SW 1271 (cell line): ENCODE measurements at places on chromosomes 13 and 19.

DNA sequence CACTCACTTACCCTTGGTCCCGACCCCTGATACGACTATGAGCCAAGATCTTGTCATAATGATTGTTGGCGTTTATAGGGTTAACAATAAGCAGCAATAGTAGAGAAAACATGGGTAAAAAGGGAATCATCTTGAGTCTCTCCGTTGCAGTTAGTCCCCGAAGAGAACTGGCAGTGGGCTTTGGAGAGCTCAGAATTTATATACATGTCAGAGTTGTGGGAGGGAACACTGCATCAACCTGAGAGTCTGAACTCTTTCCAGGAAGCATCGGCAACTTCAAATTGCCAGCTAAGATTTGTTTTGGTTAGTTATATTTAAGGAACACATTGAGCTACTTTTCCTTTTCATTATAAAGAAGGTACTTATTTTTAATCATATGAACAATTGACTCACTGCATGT lies at the start of gene POSTN:
Gene POSTN (minus strand): TSS at position 172 of the 400 bp plus-strand sequence. CDS start 42 bp downstream, at position 130.
- DNase-seq = no peak

DNA sequence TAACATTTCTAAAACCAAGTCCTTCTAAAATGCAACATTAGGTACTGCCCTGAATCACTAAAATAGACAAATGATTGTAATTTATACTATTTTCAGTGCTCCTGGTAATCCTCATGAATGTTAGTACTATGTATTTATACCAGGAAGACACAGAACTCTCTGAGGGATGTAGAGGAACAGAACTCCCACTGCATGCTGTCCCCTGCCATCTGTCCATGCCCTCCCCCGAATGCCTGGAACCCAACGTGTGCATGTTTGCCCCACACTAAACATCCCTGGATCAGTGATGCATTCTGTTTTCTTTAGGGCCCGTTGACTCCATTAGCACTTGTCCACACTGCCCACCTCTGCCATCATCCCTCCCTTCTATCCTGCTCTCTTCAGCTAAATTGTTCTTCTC lies 26.5 kb downstream of the ENOX1 start:
- no peak for DNase-seq

DNA sequence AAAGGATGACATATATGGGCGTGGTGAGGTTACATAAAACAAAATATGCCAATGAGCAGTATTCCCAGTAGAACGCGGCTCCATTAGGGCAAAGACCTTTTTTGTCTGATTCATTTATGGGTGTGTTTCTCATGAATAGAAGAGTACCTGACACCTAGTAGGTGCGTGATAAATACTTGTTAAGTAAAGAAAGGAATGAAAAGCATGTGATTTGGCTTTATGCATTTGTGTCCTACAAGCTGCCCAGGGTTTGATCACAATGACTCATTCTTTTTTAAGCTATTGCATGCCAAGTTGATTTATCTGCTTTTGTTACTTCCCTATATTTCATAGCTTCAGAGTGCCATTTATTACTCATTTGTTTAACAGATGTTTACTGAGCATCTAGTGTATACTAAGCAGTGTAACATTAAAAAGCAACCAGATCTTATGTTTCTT lies 19.1 kb upstream of the KCTD4 start:
- DNase-seq = peak; percentile 60

- no peak for DNase-seq
These were observed 49.2 kb downstream of the STOML3 start for GRCh38 chr13:38941353-38941945.

DNA sequence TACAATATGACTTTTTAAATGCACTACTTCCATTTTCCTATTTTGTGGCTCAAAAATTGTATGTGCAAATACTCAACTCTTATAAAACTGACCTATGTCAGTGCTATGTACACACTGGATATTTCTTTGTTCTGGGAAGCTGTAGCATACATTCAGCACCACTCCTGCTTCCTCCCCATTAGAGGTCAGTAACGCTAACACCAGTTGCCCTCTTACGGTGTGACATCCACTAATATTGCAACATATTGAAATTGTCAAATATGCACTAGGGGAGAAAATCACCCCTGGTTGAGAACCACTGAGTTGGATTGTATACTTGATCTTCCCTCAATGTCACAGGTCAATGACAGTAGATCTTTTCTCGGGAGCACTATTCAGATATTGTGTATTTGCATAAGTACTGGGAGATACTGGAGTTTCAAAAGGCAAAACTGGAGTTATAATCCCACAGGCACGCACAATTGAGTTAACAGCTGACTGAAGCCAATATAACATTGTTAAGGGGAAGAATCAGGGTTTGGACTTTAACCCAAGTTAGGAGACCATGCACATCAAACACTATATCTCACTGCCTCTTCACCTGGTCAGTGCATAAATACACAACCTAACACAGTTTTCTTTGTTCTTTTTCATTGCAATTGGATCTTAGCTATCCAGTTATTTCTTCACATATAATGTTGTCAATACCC lies 1276.5 kb upstream of the MIR17HG start:
- no peak for DNase-seq

DNA sequence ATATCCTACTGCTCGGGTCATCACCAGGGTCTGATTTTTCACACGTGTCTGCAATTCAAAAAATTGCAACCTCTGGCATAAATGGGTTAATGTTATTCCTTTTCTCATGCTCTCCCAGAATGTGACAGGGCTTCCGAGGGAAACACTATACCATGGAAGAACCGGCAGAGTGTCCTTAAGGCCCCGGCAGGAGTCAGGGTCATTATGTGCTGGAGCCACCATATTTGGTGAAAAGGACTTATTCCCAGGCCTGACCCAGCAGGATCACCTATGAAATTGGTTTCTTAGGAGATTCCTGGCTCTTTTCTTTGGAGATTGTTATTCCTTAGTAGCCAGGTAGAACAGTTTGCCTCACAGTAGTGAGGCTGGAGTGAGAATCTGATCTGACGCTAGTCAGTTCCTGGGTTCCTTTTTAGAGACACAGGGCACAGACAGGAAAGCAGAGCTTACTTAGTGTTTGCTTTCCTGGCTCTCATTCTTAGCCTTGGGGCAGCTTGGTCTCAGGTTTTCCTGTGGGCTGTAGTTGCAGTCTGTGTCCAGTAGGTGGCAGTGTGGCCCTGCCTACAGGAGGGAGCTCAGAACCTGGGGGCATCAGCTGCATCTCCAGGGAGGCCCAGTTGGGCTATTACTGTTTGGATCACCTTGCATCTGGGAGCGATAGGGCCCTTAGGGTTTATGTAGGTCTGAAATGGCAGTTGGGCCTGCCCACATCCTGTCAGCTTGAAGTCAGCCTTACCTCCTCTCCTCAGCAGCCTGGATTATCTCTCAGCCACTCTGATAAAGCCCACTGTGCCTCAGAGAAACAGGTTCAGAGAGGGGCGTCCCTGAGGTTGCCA lies 12.4 kb downstream of the SNRNP70 start:
- peak; percentile 69 for DNase-seq

GRCh38 chr19:38229585-38230073 lies 5.6 kb upstream of the DPF1 start:
- peak; percentile 31 for DNase-seq

- no peak for DNase-seq
These were observed 279.8 kb downstream of the DNAJC15 start for GRCh38 chr13:43303033-43303729.

DNA sequence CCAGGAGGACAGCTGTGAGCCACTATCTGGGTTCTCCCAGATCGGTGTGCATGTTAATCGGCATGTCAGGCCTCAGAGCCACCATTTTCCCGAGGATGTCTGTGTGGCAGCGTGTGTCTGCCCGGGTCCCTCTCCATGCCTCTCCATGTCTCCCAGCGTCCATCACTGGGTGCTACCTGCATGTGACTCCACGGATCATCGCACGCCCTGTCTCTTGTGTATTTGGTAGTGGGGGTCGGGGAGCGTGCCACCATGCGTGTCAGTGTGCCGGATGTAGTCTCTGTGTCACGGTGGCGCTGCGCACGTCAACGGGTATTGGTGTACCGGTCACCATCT lies 5.9 kb downstream of the NFIX start:
- no peak for DNase-seq
